H7 (cell line): ENCODE measurements at places on chromosomes 1 and 21. TPM values are rescaled to one million over a fixed set of nuclear protein-coding genes. Genes with fewer than 3 reads are reported as not detected.
A peak's percentile ranks its signal among the peaks of the same experiment; 100 is the strongest.

DNA sequence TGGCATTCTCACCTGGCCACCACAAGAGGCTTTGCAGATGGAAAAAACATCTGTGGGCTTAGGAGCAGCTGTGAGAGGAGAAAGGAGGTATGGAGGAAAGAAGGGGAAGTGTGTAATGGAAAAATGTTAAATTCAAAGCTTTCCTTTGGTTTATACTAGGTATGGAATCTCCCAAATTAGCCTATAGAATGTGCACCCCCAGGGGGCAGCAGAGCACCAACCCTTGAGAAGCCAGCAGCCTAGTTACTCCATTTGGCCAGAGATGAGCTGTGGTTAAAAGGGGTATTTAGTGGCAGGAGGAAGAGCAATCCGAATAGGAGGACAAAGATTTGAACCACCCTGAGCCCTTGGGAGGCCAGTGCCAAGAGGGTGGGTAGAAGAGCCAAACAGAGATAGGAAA lies 97.5 kb upstream of the CTTNBP2NL start:
- peak; percentile 60 for DNase-seq

DNA sequence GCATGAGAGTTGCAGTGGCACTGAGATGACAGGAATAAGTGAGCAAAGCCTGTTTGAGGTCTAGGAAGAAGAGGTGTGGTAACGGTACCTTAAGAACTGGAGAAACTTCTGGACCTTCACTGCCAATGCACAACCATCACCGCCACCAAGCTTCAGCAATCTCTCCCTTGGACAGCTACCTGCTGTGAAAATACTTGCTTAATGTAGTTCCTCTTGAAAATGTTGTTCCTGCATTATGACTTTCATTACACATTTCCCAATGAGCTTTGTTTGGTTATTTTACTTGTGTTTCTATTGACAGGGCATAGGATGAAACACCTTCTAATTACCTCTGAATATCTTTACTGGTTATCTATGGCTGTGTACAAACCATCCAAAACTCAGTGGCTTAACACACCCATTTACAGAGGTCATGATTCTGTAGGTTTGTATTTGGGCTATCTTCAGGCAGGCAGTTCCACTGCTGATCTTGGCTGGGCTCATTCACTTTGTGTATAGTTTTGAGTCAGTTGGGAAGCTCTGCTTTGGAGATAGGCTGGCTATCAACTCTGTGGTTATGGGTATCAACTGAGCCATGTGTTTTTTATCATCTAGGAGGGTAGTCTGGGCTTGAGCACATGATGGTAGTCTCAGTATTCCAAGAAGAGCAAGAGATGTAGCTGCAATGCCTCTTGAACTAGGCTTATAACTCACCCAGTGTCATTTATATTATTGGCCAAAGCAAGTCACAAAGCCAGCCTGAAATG lies 149.4 kb downstream of the ELAVL4 start:
- DNase-seq = no peak

GRCh38 chr1:108041360-108042142 lies 76.6 kb upstream of the VAV3 start:
- no peak for DNase-seq

GRCh38 chr1:154864189-154864975 lies 5.7 kb downstream of the KCNN3 start:
- peak; percentile 10 for DNase-seq

DNA sequence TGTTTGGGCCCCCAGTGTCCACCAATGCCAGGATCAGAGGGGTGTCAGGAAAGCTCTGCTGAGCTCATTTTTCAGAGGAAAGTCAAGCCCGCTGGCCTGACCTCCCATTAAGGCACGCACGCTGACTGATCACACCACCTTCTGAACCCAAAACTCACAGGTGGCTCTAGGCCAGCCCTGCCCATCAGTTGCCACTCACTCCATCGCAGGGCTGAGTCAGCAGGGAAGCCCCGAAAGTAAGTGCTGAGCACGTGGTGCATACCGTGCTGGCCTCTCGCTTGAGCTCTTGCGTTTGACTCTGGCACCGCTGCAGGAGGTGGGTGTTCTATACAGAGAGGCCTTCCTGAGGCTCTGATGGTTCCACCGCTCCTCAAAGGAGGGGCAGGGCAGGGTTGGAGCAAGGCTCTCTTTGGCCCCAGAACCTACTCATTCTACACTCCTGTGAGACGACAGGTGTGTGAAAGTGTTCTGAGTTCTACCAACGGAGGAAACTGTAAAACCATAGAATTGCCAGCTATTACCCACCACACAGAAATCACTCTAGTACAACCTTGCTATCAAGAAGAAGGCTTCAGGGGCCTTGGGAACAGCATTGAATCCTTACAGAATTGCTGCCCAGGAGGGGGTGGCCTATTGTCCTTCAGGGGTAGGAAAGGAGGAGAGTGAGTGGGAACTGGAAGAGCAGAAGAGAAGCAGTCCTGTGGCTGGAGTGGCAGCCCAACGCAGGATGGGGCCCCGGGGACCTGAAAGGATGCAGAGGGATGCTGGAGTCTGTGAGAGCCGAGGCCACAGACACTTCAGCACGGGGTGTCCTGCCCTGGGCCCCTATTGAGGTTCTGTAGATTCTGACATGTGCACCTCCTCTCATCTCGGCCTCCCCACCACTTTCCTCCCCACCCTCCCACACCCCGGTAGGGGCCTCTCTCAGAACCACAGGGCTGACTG lies 214.7 kb upstream of the EDN2 start:
- no peak for DNase-seq

DNA sequence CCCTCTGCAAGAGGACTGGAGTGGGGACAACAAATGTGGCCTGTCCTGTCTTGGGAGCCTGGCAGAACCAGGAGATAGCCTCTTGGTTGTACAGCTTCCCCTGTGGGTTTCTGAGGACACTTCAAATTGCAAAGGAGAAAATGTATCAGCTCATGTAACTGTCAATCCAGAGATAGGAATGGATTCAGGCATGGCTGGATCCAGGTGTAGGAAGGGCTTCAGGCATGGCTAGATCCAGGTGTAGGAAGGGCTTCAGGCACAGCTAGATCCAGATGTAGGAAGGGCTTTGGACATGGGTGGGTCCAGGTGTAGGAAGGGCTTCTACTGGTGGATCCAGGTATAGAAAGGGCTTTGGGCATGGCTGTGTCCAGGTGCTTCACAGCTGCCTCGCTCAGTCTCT lies 30.9 kb downstream of the TP73 start:
- no peak for DNase-seq

Gene DYNLT5
- total RNA-seq = 0.18 and 0.42 TPM in 2 replicates

Gene ZNF648
- 0.21 and 0.26 TPM in 2 replicates for total RNA-seq

Gene DNM3
- total RNA-seq = 0.73 and 2.0 TPM in 2 replicates

Gene SPATA46
- not detected in 2 replicates for total RNA-seq

Gene TMPRSS3
- total RNA-seq = not detected in 2 replicates
